Stimulated activated CD4-positive, alpha-beta T cell treated with anti-CD3 and anti-CD28 coated beads, Interleukin-2, amount 100 ng/mL, for 24 hours (primary cell): ENCODE measurements at places on chromosomes 11 and 22.
A peak's percentile ranks its signal among the peaks of the same experiment; 100 is the strongest.

DNA sequence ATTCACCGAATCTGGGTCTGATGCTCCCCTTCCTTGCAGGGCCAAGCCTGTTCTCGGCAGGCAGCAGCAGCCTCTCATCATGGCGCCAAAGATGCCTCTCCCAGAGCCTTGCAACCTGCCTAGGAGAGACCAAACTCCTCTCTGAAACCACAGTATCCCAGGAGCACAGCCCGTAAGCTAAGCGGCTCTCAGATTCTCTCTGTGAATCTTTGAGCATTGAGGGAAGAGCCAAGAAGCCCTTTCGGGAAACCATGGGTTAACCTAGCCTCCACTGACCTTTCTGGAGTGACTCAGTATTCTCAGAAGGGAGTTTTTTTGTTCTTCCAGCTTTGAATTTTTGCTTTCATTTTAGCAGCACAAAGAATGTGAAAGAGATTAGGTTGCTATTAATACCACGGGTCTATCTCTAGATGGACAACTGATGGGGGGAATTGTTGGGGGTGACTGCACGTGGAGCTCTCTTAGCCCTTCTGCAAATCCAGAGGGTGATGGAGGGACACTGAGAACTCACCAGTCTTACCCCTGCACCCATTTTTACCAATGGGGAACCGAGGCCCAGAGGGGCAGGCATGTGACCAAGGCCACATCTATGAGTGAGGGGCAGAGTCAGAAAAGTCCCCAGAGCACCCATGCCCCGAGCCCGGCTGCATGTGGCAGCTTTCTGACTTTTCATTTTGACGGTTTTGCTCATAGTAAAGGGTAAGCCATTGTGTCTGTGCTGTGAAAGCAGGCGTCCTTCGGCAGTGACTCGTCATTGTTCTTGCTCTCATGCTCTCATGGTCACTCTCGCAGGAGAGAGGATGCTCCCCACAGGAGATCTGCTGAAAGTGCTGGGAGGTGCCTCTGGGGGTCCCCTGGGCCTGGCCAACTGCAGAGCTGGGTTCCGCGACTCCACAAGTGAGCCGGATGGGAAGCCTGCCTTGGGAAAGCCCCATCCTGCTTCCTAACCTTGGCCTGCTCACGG lies 36.0 kb downstream of the IRAG1 start:
- DNase-seq: no peak

DNA sequence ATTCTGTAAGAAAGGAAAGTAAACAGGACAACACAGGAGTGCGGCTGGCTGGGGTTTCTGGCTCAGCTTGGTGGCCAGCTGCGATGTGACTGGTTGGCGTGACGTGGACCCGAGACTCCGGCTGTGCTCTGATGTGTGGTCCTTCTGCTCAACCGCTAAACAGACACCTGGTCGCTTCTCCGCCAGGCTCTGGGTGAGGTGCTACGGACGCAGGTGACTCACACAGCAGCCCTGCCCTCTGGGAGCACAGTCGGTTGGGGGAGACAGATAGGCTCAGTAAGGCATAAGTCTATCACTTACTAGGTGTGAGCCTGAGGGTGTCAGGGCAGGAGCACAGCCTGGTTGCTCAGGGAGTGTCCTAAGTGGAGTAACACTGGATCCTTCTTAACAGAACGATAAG lies 8.2 kb downstream of the RTL6 start:
- DNase-seq: no peak

DNA sequence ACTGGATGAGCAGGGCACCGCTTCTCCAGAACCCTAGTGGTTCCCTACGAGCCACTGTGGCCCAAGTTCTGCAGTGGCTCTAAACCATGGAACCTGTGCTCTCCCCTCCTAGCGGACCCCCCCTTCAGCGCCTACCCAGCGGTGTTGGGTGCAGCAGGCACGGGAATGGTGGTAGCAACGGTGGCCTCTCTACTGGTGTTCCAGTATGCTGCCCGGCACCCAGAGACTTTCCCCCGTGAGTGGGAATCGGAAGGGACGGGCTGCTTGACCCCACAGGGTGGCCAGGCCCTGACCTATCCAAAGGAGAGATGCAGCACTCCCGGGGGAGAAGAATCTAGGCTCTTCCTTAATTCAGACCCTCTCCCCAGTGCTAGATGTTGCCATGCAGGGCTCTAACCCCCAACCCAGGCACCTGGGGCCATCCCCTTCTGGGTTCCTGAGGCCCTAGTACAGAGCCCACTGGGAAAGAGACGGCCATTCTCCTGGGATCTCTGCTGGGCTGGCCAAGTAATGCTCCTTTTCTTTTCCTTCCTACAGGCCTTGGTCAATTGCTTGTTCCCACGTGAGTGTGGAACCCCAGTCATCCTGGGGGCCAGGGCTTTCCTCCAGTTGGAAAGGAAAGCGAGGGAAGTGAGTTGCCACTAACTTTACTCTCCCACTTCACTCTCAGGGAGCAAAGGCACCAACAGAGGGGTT lies 9.2 kb downstream of the VSIG10L2 start:
- no peak for DNase-seq

DNA sequence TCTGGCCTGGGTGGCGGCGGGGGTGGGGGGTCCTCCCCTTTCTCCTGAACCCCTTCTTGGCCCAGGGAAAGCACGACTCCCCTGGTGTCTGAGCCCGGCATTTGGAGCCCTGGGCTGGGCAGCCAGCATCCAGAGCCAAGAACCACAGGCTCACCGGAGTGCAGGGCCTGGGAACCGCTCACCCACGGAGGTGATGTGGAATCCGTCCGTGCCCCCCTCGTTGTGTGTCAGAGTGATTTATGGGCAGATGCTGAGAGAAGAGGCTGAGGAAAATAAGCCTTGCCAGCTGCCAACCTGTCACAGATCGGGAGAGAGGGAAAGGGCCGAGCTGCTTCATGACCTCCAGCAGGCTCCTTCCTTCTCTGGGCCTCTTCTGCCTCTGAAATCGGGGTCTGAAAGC lies 33.7 kb downstream of the WNT11 start:
- no peak for DNase-seq

DNA sequence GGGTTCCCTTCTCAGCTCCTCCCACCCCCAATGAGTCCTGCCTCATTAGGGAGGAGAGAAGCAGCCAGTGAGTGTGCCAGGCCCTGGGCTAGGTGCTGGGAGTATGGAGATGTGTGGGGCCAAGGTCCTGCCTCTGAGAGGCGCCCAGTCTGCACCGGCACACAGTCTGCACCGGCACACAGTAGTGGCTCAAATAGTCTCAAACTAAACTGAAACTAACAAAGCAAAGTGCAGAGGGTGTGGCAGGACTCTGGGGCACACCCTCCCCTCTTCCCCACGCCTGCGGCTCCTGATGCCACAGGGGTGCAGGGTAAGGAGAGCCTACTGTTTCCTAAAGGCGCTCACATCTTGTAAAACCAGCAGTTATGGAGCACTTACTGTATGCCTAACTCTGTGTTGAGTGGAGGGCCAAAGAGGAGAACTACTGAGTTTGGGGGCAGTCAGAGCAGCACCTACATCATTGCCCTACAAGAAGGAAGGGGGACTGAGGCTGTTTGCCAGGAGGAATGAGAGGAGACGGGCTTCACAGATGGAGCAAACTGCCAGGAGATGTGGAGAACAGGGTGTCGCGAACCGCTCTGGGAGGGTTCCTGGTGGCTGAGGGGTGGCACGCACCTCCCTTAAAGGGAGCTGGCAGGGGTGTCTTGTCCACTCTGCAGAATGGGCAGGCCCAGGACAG lies 939 bp upstream of the SH3BP1 start:
- DNase-seq: no peak

- no peak for DNase-seq
These were observed 303.1 kb upstream of the MPPED2 start for GRCh38 chr11:30889143-30889794.

DNA sequence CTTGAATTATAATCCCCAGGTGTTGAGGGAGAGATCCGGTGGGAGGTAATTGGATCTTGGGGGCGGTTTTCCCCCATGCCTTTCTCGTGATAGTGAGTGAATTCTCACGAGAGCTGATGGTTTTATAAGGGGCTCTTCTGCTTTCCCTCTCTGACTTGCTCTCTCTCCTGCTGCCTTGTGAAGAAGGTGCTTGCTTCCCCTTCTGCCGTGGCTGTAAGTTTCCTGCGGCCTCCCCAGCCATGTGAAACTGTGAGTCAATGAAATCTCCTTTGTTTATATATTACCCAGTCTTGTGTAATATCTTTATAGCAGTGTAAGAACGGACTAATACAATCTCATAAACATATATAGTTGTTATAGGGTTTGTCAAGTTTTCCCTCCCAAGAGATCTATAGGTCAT lies 32.8 kb downstream of the KCNE3 start:
- DNase-seq: no peak

- DNase-seq: no peak
These were observed 140.0 kb downstream of the RAB38 start for GRCh38 chr11:88035271-88035670.

DNA sequence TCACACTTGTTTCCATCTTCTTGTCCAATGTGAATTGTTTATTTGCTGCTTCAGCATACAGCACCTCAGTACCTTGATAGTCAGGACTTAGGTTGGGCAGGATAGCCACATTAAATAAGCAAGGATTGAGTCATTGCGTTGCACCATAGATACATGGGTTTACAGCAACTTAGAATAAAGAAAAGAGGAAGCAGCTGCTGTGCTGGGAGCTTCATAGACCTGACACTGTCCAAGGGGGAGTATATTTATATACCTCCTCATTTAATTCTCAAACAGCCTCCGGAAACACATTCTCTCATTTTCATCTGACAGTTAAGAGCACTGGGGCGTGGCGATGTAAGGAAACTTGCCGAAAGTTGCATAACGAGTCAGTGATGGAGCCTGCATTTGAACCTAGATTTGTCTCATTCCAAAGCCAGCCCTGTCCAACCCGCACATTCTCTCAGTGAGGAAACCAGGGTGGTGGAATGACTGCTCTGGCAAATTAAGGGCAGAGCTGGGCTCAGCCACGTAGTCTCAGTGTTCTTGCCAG lies 42.2 kb downstream of the UBASH3B start:
- peak; percentile 33 for DNase-seq

- DNase-seq: no peak
These were observed 395.0 kb upstream of the CCDC90B start for GRCh38 chr11:83681031-83681781.

- DNase-seq: no peak
These were observed 111.7 kb downstream of the NECTIN1 start for GRCh38 chr11:119617340-119617713.

DNA sequence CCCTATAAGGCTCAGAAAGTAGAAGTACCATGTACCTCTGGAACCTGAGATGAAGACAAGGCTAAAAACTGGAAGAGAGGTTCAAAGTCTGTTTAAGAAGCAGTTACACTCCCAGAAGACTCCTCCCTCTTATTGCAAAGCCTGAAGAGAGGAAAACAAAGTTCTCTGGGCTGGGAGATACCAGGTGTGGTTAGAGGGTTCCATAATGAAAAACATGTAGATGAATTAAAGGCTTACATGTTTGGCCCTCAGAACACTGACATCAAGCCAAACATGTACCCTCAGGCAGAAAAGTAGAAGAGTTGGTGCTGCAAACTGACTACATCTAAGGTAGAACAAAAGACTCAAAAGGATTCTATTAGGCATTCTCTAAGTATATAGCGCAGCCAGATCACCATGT lies 205.3 kb downstream of the TTC28 start:
- no peak for DNase-seq

GRCh38 chr11:134034496-134035381 lies 34.1 kb upstream of the JAM3 start:
- no peak for DNase-seq

DNA sequence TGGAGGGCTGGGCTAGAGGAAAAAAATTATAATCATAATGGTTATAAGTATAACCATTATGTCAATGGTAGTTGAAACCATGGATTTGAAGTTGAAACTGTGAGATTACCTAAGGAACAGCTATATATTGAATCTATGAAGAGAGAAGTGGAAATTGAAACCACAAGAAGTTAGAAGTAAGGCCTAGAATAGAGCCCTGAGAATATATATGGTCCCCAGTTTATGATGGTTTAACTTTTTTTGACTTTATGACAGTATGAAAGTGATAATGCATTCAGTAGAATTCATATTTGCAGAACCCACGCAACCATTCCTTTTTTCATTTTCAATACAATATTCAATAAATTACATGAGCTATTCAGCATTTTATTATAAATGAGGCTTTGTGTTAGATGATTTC lies 15.0 kb downstream of the AASDHPPT start:
- no peak for DNase-seq

DNA sequence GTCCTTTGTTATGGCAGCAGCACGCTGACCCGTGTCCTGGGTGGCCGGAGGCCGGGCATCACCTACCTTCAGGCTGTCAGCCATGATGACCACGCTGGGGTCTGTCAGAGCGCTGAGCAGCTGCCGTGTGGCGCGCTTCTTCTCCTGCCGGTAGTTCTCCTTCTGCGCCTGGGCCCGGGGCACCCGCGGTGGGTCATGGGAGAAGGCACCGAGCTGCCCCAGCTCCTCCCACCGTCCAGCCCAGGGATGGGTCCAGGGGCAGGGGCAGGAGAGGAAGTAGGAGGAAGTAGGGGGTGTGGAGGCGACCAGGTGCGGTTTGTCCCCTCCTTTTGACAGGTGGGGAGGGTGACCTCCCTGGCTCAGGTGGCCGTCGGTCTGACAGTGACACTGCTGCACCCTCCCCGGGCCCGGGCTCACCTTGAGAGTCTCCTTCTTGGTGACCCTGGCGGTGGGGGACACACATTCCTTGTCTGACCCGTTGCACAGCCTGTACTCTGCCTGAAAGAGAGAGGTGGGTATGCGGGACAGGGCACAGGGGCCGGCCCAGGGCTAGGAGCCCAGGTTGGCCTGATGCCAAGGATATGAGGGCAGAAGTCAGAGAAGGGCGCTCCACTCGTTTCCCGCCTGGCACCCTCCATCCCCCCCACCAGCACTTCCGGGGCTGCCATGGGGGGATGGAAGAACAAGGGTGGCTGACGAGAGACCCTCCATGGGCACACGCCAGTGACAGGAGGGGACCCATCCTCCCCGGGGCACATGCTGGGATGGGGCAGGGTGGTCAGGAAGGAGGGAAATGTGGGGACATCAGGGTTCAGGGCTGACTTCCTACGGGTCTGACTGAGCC lies 43.0 kb downstream of the OSBPL5 start:
- DNase-seq: no peak

- no peak for DNase-seq
These were observed 327.1 kb downstream of the FAM181B start for GRCh38 chr11:82406611-82407010.

DNA sequence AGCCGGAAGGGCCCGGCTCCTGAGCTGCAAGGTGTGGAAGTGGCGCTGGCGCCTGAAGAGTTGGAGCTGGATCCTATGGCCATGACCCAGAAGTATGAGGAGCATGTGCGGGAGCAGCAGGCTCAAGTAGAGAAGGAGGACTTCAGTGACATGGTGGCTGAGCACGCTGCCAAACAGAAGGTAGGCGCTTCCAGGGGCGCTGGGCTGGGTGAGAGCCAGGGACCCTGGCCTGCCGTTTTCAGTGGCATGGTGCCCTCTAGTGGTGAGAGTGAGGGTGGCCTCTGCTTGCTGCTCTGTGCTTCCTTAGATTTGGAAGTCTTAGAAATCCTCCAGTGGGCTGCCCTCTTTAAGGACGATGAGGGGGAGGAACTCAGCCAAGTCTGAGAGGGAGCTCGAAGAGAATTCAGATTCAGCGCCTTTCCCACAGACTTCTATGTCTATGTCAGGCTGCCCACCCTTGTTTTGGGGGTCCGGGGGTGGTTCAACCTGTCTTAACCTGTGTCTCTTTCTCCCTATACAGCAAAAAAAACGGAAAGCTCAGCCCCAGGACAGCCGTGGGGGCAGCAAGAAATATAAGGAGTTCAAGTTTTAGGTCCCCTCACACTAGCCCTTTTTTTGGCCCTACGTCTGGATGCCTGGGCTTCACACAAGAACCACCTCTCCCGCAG lies 1.8 kb upstream of the PACS1 start:
- DNase-seq: peak; percentile 81
